ENCODE measurements at places on chromosomes 4 and X. TPM values are rescaled to one million over a fixed set of nuclear protein-coding genes. Genes with fewer than 3 reads are reported as not detected.

- DNase-seq: no peak
Observed at GRCh38 chr4:87865288-87865687, 32.5 kb downstream of the MEPE start.

GRCh38 chr4:184343502-184344177 is 126.0 kb upstream of the ENPP6 start:
- peak; percentile 63 for DNase-seq

- DNase-seq: no peak
Observed at GRCh38 chrX:22126327-22126726, 94.2 kb downstream of the PHEX start.

DNA sequence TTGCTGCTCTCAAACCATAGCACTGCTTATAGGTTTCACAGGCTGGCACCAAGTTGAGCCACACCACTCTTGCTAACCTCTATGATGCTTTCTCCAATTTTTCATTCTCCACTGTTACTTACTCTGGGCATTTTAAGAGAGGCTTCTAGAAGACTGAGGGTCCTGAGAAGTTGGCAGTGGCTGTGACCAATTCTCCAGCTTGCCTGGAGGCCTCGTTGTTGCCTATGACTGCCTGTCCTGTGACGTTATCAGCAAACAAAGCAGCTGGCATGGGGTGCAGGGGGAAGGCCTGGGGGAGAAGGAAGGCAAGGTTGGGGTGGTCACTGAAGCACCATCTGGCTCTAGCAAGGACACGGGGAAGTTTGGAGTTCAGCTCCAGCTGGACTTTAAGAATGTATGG is 30.4 kb upstream of the PDLIM3 start:
- no peak for DNase-seq

GRCh38 chr4:72665171-72665968 is 96.3 kb upstream of the ADAMTS3 start:
- DNase-seq: no peak

TMEM156 gene
- total RNA-seq: not detected

TCEAL5 gene
- total RNA-seq: 4.0 TPM

Data from ovary (tissue), 10 donors.